CD14-positive monocyte (primary cell): ENCODE measurements at places on chromosomes 2 and 18.

DNA sequence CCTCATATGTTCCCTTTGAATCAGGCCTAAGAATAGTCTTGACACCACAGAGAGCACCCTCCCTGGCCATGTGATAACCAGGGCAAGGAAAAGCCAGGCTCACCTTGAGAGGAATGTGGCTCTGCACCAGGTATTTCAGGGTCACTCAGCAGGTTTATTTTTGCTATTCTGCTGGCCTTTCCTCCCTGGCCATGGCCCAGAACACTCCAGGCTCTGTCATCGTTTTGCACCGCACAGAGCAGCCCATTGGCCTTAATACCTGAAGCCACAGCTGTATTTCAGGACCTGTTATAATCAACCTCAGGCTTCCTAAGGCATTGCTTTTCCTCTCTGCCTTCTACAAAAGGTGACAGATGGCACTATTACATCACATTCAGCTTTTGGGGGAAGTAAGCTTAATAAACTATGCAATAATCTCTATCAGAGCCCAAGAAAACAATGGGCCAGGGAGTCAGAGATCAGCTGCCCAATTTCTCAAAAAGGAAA, 668.3 kb downstream of the IRS1 start:
- H3K4me3 ChIP-seq: no peak overlapping the region
- H3K4me1 ChIP-seq: peaks cover 31% of the 10 kb centered on the region
- H3K27me3 ChIP-seq: no peaks in the 10 kb centered on the region
- DNase-seq: peak; percentile 27
- no peaks in the 10 kb centered on the region for H3K36me3 ChIP-seq

DNA sequence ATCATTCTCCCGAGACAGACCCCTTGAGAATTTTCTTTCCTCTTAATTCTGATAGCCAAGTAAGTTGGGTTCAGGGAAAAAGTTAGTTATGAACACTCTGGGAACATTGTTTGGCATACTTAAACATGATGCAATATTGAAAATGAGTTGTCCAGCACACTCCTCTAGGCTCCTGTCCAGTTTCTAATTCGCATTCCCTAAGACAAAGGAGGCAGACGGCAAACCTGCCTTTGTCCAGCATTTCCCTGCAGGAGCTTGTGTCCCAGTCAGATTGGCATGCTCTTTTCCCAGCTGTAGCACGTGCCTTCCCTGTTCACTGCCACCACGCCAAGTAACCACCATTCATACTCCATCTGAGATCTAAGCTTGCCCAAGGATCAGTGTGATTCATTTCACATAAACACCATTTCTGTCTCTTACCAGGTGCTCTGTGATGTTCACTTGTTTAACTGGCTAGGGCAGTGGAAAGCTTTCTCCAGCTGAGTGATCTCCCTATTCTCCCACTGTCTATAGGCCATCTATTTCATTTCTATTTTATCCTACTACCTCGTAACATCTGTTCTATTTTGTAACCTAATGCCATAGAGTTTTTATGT, 150.0 kb upstream of the EPB41L3 start:
- H3K27ac ChIP-seq: no peak overlapping the region
- no peaks in the 10 kb centered on the region for H3K4me1 ChIP-seq
- no peaks in the 10 kb centered on the region for H3K27me3 ChIP-seq
- no peaks in the 10 kb centered on the region for H3K36me3 ChIP-seq
- no peak overlapping the region for H3K4me3 ChIP-seq
- no peak for DNase-seq

GRCh38 chr2:37367984-37368383, 23.6 kb downstream of the QPCT start:
- H3K36me3 ChIP-seq: peaks cover 64% of the 10 kb centered on the region
- no peak overlapping the region for H3K27ac ChIP-seq
- H3K4me3 ChIP-seq: no peak overlapping the region
- DNase-seq: no peak

GRCh38 chr2:37775908-37776250, 104.4 kb upstream of the CDC42EP3 start:
- no peaks in the 10 kb centered on the region for H3K36me3 ChIP-seq
- no peak for DNase-seq

DNA sequence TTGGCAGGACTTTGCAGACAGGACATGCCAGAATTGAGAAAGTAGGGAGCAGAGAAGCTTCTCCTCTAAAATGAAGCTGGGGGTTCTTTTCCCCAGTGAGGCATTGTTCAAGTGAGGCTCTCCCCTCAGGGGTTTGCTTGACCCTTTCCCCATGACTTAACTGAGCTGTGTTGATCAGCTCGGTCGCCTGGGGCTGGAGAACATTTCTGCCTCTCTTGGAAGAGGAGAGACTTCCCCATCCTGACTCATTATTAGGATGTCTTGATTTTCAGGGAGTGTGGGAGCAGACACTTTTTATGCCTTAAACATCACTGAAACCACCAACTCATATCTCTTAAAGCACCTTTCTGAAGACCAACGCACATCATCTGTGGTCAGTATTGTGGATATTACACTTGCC, 27.9 kb upstream of the GLI2 start:
- H3K27me3 ChIP-seq: no peaks in the 10 kb centered on the region
- no peaks in the 10 kb centered on the region for H3K36me3 ChIP-seq
- H3K27ac ChIP-seq: no peak overlapping the region
- H3K4me3 ChIP-seq: no peak overlapping the region
- H3K4me1 ChIP-seq: no peaks in the 10 kb centered on the region
